ENCODE measurements at places on chromosomes 2 and 18.

- no peak for DNase-seq
Observed at GRCh38 chr2:102487761-102488462, 14.9 kb downstream of the SLC9A4 start.

GRCh38 chr18:12606592-12607315 is 51.2 kb downstream of the SPIRE1 start:
- DNase-seq: no peak

DNA sequence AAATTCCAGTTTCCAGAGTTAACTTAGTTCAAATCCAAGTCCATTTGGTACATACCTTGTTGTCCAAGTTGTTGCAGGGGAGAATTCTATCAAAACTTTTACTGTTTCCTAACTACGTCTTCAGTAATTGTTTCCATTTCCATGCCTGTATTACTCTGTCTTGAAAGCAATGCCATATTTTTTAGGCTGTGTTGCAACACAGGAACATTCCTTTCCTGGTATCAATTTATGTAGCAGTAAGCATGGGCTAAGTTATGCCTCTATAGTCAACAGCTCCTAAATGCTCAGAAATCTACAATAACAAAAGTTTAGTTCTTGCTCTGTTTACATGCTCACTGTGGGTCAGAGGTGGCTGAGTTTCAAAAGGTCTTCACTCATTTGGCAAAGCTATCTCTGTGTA is 1943.8 kb upstream of the PIK3C3 start:
- no peak for DNase-seq

DNA sequence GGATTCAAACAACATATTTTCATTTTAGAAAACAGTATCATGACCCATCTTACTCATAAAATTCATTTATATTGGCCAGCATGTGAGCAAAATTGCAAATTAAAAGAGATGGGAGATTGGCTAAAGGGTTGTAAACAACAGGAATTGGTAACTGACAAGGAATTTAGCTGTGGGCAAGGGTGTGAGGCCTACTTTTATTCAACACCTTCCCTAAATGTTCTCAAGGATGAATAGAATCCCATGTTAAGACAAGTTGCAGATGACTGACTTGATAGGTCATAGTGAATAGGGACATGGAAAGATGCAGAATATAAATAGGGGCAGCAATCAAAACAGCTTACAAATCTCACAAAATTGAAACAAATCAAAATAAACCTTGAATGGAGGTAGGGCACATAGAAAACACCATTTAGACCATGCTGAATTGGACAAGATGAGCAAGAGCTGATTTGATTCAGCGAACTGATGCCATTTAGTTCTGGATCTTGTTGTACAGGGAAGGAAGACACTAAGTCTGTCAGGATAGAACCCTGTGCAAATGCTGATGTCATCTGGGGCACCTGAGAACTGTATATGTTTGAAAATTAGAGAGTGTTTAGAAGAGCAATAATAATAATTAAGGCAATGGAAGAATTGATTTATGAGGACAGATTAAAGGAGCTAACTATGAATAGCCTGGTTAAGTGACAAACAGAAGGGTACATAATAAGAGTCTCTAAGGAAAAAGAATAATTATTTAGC is 509.7 kb downstream of the ZEB2 start:
- no peak for DNase-seq
